Heart right ventricle (tissue), 16 donors: ENCODE measurements at places on chromosomes 12 and 14.

- peak overlapping the region; percentile 94 for H3K4me3 ChIP-seq
- peak overlapping the region; percentile 93 for H3K27ac ChIP-seq
- H3K27me3 ChIP-seq: no peaks in the 10 kb centered on the region
- H3K36me3 ChIP-seq: no peaks in the 10 kb centered on the region
- DNase-seq: no peak
These were observed 653 bp downstream of the PA2G4 start for GRCh38 chr12:56104815-56105608.

GRCh38 chr12:24102676-24103075 lies 153.2 kb upstream of the SOX5 start:
- H3K27me3 ChIP-seq: no peaks in the 10 kb centered on the region
- no peaks in the 10 kb centered on the region for H3K36me3 ChIP-seq
- H3K27ac ChIP-seq: no peak overlapping the region
- no peak for DNase-seq
- no peak overlapping the region for H3K4me3 ChIP-seq
- H3K4me1 ChIP-seq: no peaks in the 10 kb centered on the region

DNA sequence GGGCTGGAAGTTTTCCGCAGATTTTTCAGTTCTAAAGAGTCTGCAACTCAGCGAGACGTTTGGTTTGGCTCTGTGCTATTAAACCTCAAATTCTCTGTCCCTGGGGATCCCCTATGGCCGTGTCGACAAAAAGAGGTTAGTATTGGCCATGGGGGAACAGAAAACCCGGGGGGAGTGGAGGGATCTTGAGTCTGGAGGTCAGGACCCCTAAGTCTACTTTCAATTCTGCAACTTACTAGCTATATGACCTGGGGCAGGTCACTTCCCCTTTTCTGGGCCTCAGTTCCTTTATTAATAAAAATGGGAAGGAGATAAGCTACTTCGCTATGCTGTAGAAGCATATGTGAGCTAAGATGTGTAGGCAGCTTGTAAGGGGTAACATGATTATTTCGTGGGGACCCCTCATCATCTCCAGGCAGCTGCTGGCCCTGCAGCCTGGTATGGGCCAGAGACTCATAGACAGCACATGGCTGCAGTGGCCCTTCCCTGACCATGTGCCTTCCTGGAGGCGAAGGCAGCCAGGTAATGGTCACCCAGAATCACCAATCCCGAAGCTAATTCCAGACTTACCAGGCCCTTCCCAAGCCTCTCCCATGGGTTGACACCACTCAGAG lies 8.6 kb downstream of the ASB2 start:
- no peaks in the 10 kb centered on the region for H3K27me3 ChIP-seq
- H3K36me3 ChIP-seq: no peaks in the 10 kb centered on the region
- DNase-seq: no peak

DNA sequence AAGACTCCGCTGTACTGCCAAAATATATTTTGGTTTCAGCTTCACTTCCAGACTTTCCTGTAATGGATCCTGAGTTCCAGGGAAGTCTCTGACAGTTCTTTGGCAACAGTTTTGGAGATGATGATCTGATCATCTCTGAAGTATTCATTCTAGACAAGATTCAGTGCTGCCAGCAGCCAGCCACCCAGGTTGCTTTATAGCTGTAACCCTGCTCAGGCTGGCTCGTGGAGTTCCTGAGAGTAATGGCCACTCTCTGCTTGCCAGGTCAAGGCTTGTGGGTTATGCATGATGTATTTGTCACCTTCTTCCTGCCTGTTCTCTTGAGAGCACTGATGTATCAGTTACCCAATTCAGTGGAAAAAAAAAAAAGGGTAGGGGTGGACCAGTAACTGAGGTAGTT lies 124.3 kb downstream of the PPHLN1 start:
- no peak overlapping the region for H3K4me3 ChIP-seq
- no peaks in the 10 kb centered on the region for H3K27me3 ChIP-seq
- DNase-seq: no peak
- H3K36me3 ChIP-seq: peaks cover 10% of the 10 kb centered on the region
